ENCODE measurements at places on chromosomes 7 and 10.

DNA sequence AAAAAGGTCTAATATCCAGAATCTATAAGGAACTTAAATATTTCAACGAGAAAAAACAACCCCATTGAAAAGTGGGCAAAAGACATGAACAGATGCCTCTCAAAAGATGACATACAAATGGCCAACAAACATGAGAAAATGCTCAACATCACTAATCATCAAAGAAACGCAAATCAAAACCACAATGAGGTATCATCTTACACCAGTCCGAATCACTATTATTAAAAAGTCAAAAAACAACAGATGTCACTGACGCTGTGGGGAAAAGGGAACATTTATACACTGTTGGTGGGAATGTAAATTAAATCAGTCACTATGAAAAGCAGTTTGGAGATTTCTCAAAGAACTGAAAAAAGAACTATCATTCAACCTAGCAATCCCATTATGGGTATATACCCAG, 6.0 kb downstream of the VWDE start:
- no peak for DNase-seq

- DNase-seq, result no peak
Observed at GRCh38 chr7:155219947-155220769, 77.5 kb upstream of the INSIG1 start.

GRCh38 chr7:4803397-4804241, 28.2 kb downstream of the AP5Z1 start:
- no peak for DNase-seq

GRCh38 chr7:36736899-36737211, 12.6 kb upstream of the AOAH start:
- no peak for DNase-seq

- no peak for DNase-seq
Observed at GRCh38 chr7:134174795-134175261, 47.7 kb downstream of the LRGUK start.

- DNase-seq, result no peak
Observed at GRCh38 chr10:78718032-78718572, 350.7 kb upstream of the ZMIZ1 start.

DNA sequence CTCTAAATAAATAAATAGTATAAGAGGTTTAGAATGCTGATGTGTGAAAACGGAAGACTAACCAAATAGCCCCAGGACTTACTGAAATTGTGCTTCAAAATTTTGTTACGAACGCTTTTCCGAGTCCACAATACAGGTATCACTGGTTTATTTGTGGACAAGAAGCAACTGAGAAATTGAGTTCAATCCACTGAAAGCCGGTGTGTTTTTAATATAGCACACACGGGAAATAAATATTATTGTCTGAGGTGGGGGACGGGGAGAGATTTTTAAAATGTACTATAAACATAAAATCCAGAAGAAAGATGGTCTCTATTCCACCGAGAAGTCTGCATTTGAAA, 598 bp downstream of the SLC16A12 start:
- no peak for DNase-seq

GRCh38 chr10:43373461-43373860, 2.0 kb downstream of the FXYD4 start:
- DNase-seq, result no peak

DNA sequence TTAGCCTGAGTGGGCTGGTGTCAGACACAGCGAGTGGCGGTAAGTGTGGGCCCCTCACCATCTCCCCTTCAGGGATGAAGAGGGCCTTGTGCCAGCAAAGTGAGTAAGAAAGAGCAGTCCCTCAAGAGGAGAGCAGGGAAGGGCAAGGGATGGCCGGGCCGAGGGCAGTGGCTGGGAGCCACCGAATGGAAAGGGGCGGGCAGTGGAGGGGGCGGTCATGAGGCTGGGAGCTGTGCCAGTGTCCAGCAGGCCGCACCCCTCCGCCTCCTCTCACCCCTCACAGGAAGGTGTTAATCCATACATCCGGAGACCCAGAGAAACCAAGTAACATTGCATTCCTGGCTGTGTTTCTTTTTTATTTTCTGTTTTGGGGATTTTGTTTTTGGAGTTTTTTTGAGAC, 28.6 kb upstream of the RASGEF1A start:
- no peak for DNase-seq

- no peak for DNase-seq
Observed at GRCh38 chr7:139654276-139655181, 123.3 kb downstream of the HIPK2 start.

DNA sequence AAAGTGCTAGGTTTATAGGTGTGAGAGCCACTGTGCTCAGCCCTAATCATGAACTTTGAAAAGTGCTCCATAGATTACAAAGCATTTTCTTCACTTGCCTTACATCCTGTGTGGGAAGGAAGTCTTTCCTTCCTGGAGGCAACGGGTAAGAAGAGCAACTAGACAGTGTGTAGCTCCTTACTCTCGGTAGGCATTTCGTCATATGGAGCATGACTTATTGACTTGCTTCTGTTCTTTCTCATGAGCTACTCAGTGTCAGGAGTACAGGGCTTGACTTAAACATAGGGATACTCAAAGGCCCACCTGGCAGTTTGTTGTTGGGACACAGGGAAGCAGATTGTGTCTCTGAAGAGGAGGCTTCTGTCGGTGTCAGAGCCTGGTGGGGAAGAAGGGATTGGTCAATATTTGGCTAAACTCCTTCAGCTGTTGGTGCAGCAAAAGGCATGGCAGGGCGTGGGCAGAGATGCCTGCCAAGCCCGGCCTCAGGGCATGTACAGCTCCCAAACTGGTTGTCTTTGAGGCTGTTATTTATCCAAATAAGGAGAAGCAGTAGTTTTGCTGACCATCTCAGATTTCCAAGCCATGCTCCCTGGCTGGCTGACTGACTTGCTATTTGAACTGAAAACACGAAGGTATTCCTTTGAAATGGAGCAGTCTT, 248.9 kb downstream of the KIAA1217 start:
- no peak for DNase-seq

DNA sequence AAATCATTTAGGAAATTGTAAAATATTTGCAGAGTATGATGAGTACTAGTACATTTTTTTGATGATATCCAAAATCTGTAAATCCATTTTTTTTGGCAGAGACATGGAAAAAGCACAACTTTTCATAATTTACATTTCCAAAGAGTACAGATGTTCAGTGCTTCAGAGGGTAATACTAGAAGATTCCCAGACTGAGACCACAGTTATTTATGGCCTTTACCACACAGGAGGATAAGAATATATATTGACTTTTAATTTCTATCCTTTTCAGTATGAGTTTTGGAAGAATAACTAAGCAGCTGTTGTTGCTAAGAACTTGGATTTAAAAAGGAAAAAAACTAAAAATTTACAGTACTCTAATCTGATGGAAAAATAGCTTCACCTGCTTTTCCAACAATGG, 61.9 kb downstream of the HGF start:
- DNase-seq, result no peak

DNA sequence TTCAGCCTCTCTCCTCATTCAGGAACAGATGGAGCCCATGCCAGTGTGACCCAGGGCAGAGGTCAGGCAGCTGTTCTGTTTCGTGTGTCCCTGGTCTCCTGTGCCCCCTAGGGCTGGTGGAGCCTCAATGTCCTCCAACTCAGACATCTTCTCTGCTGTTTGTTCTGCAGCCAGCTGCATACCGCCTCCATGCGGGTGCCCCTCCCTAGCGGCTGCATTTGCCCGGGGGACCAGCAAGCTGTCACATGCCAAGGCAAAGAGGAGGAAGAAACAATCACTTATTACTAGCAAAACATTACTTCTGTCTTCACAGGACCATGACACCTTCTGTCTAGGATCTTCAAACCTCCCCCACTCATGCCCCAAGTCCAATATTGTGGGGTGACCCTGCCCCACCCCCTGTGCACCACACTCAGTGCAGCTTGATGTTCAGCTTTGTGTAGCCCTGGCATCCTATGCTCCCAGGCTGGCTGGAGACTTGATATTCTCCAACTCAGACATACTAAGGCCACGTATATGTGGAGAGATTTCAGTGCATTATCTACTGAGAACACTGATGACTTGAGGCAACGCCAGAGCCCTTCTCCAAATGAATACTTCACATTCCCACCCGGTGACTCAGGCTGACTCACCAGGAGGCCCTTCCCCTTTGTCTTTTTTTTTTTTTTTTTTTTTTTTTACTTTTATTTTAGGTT, 188.9 kb downstream of the SKIDA1 start:
- no peak for DNase-seq

DNA sequence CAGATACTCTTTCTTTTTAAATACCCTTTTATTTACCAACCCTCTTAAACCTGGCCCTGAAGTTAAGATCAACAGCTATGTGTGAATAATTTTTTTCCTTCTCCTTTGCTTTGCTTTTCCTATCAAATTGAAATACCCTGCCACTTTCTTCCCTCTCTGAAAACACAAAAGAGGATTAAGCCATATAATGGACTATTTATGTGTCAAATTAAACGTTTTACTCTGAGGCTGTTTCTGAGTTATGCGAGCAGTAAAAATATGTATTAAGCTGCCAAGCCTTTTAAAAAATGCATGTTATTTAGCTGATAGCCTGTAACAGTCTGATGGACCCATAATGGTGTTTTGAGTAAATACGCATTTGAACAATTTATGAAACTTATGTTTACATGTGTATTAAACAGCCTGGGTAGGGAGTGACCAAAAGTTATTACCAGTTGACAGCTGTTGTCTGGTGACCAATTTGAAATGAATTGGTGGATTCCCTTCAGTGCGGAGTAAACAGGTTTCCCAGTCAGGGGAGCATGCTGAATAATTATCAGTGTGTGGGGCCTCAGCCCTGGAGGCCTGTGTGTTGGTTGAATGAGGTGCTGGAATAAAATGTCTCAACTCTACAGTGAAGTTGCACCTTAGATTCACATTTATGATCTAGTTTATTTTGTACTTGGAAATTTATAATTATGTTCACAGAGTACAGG, 89.6 kb downstream of the AUTS2 start:
- no peak for DNase-seq

- DNase-seq, result peak; percentile 19
Observed at GRCh38 chr10:96642973-96643372, 56.2 kb upstream of the TM9SF3 start.

DNA sequence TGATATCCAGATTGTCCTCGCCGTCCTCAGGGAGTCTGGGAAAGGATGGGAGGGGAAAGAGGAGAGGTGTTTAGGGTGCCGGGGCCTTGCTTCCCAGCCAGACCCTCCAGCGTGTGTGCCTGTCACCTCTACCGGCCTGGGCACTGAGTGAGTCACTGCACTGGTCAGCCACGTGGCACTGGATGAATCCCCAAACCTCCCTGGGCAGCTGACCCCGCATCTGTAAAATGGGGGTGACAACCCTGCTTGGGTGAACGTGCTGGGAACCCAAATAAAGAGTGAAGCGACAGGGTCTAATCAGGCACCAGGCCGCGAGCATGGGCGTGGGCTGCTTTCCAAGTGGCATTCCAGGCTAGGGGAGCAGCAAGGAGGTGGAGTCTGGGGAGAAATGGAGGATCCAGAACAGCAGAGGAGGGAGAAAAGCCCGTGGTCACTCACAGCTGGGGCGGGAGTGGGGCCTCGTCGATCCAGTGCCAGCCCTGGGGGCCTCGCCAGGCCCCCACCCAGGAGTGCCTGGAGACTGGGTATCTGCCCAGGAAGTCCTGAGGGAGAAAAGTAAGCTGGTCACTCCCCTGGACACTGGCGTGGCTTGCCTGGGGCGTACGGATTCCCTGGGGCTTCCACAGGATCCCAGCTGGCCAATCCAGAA, 29.7 kb downstream of the KLRG2 start:
- DNase-seq, result no peak

GRCh38 chr10:1420661-1421362, 316.5 kb downstream of the ADARB2 start:
- no peak for DNase-seq

GRCh38 chr7:129073738-129074137, 18.8 kb upstream of the TNPO3 start:
- no peak for DNase-seq

DNA sequence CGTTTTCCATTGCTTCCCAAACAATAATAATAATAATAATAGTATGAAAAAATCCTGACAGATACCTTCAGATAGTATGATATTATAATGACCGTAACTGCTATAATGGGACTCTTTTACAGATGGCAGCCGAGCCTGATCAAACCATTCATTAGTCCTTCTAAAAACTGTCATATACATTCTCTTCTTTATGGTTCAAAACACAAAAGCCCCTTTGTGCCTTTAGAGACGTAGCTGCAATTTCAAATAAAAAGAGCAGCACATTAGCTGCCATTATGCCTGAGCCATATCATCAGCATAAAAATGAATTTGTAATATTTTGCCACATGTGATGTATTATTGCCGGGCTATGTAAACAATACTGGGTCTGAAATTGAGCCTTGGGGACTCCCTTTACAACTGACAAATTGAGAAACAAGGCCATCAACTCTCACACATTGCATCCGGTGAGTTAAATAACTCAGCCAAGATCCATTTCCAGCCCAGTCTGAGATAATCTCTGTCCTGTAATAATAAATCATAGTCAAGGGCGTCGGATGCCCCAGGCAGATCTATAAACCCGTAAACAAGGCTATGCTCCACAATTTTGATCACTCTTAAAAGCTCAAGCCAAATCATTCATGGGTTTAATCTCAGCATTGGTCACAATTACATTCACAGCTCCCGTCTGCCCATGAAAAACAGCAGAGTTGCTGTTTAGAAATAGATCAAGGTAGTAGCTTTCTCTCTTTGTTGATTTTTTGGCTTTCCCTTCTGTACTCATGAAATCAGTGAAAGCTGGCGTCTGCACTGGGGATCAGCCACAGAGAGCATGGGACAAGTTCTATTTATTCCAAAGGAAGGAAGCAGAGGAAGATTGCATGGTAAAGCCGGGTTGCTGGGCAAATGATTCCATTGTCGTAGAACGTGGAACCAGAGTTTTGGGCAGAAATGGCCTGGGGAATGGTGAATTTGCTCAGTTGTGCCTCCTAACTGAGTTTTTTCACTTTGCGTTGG, 150.1 kb upstream of the BMPER start:
- no peak for DNase-seq

DNA sequence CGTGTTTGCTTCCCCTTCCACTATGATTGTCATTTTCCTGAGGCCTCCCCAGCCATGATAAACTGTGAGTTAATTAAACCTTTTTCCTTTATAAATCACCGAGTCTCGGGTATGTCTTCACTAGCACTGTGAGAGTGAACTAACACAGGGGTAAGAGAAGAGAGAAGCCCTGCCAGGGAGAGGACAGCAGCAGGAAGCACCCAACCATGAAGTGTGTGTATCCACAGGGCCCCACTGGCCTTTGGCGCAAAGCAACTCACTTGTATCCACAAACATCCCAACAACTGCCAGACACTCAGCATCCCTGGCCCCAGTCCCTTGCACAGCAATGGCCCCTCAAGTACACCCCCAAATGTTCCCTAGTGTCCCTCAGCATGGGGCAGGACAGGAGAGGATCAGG, 115.1 kb downstream of the MAD1L1 start:
- no peak for DNase-seq
